ENCODE measurements at places on chromosomes 2 and 18.

- no peak for DNase-seq
Measured at GRCh38 chr18:25230658-25231326, 121.2 kb downstream of the ZNF521 start.

- no peak for DNase-seq
Measured at GRCh38 chr2:15786003-15786654, 154.2 kb upstream of the MYCN start.

DNA sequence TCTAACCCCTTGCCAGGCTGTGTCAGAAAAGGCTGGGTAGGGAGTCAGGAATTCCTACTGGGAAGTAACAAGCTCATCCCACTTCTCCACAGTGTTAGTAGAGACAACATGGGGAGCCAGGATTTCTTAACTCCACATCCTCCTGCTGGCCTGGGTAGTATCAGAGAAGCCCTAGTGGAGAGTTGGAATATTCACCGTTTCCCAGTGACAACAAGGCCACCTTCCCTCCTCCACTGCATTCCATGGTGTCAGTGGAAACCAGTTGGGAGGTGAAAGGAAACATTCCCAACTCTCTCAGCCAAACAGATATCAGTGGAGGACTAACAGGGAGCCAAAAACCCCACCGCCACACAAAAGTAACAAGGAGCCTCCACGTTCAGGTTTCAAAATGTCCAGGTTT is 41.2 kb downstream of the SRD5A2 start:
- DNase-seq, result no peak

DNA sequence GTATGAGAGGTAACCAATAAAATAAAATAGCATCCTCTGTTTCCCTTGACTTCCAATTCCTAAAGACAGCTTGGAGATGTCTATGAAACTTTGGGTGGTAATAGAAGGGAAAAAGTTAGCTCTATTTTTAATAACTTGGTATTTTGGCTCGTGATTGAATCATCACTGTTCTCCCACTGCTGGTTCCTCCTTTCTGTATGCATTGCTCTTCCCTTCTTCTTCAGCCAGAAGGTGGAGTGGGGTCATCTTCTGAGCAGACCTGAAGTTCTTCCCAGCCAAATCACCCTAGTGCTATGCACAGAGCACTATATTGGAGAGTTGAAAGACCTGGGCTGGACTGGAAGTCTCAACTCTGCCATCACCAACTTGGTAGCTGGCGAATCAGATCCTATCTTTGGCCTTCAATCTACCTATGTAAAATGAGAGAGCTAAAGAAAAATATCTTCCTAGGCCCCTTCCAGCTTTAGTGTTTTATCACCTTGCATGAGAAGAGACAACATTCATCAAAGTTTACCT is 54.1 kb downstream of the CPO start:
- no peak for DNase-seq

GRCh38 chr2:54347622-54348021 is 91.6 kb upstream of the TSPYL6 start:
- no peak for DNase-seq

- no peak for DNase-seq
Measured at GRCh38 chr2:174914853-174915760, 90.1 kb downstream of the CHN1 start.

GRCh38 chr2:10571673-10572072 is 118.1 kb downstream of the NOL10 start:
- no peak for DNase-seq

DNA sequence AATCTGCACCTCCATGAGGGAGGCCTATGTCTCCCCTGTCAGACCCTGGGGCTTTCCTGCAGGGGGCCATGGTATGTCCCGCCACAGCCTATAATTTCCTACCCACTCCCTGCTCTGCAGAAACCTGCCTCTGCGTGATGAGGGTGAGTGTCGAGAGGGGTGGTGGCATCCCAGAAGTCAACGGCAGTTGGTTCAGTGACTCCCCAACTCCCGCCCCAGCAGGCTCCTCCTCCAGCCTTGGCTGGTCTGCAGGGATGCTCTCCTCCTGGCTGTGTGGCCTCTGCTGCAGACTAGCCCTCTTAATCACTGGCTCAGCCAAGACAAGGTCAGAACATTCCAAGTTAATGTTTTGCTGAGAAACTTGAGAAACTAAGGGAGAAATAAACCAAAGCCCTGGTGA is 13.3 kb downstream of the CELF4 start:
- DNase-seq, result no peak

- no peak for DNase-seq
Measured at GRCh38 chr2:172177581-172177980, 74.9 kb upstream of the DLX2 start.

DNA sequence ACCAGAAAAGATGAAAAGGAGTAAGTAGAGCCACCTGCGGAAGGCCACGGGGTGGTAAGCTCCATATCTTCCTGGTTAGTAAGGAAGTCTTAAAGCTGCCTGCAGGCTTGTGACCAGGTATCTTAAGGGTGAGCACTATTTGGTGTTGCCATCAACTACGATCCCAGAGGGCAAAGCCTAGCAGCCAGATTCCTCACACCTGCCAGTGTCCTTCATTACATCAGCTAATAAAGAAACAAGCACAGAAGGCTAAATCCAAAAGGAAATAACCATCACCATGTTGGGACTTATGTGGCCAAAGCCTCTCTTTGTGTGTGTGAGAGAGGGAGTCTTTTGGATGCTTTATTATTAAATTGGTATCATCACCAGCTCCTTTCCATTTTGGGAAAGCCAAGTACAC is 123.5 kb downstream of the ALK start:
- no peak for DNase-seq

- DNase-seq, result peak; percentile 8
Measured at GRCh38 chr2:43009448-43009847, 217.0 kb downstream of the ZFP36L2 start.

GRCh38 chr2:19893520-19894133 is 8.2 kb downstream of the TTC32 start:
- no peak for DNase-seq

DNA sequence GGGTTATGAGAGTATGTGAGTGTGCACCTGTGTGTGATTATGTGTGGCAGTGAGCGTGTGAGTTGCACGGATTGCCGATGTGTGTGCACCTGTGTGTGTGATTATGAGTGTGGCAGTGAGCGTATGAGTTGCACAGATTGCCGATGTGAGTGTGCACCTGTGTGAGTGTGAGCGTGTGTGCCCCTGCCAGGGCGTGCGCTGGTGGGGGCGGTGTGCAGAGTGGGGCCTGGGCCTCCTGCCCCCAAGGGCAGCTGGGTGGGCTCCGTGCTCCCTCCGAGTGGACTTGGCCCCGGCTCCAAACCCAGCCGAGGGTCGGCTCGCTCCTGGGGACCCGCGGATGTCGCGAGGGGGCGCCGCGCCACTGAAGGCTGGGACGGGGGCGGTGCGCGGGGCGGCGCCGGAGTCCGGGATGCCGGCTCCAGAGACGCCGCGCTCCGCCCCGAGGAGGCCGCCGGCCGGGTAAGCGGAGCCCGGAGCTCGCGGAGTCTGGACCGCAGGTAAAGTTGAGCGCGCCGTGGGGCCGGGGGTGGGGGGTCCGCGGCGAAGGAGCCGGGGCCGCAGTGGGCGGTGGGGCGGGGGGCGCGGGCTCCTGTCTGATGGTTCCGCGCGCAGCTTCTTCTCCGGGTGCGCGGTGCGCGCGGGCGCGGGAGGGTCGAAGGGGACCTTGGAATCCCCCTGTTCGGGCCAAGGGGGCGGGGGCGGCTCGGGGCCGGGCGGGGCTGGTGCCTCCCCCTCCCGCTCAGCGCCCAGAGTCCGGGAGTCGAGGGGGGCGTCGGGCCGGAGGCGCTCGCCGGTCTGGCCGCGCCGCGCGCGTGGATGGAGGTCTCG is at the start of gene KCNG2:
Gene KCNG2 (plus strand): TSS at position 421 of the 828 bp plus-strand sequence. CDS start 65,730 bp downstream, outside the sequence.
- peak; percentile 61 for DNase-seq

GRCh38 chr18:48399303-48400075 is 9.7 kb downstream of the ZBTB7C start:
- DNase-seq, result no peak

DNA sequence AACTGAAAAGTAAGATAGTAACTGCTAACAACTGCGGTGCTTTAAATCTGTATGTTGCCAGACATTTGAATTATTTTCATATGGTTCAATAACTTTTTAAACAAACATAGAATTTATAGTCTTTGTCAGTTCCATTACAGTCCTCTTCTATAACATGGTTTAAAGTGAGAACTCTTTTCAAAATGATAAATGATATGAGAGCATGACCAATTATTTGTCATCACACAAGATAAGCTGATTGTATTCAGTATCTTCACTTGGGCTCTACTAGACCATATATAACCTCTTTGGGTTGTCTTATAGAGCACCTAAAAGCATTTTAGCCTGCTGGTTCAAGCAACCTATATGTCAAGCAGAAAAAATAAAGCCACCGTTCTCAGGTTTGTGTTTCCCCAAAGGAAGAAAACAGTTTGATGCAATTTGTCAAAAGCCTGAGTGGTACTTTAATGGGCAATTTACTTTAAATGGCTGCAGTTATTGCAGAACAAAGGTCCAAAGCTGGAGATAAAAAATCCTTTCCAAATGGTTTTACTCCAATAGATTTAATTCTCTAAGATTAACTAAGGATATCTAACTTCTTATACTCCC is 298.4 kb downstream of the FSIP2 start:
- no peak for DNase-seq

GRCh38 chr2:39733070-39733674 is 45.9 kb downstream of the THUMPD2 start:
- DNase-seq, result no peak

Measured in stimulated activated CD8-positive, alpha-beta memory T cell treated with anti-CD3 and anti-CD28 coated beads, Interleukin-4, amount 100 ng/mL, for 48 hours (primary cell).